B cell (primary cell): ENCODE measurements at places on chromosomes 5 and 9. TPM values are rescaled to one million over a fixed set of nuclear protein-coding genes. Genes with fewer than 3 reads are reported as not detected.

DNA sequence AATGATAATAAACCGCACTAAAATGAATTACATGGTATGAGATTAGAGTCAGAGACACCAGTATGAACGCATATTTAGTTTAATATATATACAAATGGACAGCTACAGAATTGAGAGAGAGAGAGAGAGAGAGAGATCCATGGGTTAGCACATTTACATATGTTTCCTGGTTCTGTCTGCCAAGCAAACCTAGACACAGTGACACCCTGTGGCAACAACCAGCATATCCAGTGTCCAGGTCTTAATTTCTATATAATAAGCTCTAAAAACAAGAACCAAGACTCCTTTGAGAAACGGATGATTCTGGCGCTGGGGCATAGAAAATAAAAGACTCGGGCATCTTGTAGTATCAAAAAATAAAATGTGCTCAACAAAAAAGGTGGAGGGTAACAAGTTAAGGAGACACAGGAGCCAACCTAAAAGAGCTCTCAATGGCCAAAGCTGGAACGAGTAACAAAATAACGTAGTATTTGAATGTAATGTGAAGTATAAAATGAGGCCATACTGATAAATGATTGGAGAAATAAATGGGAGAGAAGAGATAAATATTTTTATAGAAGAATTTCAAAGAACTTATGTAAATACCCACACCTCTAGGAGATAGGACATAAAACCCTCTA, 84.5 kb downstream of the RFX3 start:
- no peak overlapping the region for H3K4me3 ChIP-seq
- H3K4me1 ChIP-seq, result peaks cover 3% of the 10 kb centered on the region
- H3K27ac ChIP-seq, result no peak overlapping the region
- peak; percentile 74 for DNase-seq
- H3K36me3 ChIP-seq, result peaks cover 2% of the 10 kb centered on the region

- H3K36me3 ChIP-seq, result no peaks in the 10 kb centered on the region
- no peak overlapping the region for H3K4me3 ChIP-seq
- H3K27ac ChIP-seq, result no peak overlapping the region
- H3K27me3 ChIP-seq, result no peaks in the 10 kb centered on the region
- H3K4me1 ChIP-seq, result no peaks in the 10 kb centered on the region
Measured at GRCh38 chr5:72499730-72500129, 7.5 kb downstream of the ZNF366 start.

GGTA1 gene
- polyA plus RNA-seq, result 0.20 TPM in 1 of 2 replicates, not detected in the other

DNA sequence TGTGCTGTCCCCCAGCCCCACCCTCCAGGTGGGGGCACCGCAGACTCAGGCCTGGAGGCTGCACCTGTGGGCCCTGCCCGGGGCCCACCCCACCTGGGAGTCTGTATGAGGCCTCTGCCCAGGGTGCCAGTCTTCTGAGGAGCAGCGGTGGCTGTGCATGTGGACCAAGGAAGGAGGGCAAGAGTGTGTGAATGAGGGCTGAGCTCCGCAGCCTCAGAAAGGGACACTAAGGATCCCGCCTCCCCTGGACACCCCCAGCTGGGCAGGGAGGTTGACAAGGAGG, 19.1 kb downstream of the FGD3 start:
- H3K27me3 ChIP-seq, result no peaks in the 10 kb centered on the region
- peak overlapping the region; percentile 86 for H3K4me3 ChIP-seq
- no peak overlapping the region for H3K27ac ChIP-seq
- H3K4me1 ChIP-seq, result peaks cover 90% of the 10 kb centered on the region
- DNase-seq, result no peak
- peaks cover 35% of the 10 kb centered on the region for H3K36me3 ChIP-seq

DNA sequence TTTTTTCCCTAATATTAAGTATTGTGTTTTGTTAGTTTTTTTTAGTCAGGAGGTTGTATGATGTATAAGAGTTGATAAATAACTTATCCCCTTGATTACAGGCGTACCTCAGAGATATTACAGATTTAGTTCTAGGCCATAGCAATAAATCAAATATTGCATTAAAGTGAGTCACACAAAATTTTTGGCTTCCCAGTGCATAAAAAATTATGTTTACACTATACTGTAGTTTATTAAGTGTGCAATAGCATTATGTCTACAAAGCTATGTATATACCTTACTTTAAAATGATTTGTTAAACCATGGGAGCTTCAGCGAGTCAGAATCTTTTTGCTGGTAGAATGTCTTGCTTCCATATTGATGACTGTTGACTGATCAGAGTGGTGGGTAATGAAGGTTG, 1180.6 kb upstream of the CDH18 start:
- H3K36me3 ChIP-seq, result no peaks in the 10 kb centered on the region
- no peak overlapping the region for H3K27ac ChIP-seq
- no peaks in the 10 kb centered on the region for H3K4me1 ChIP-seq
- no peak overlapping the region for H3K4me3 ChIP-seq
